Right cardiac atrium (tissue), 5 donors: ENCODE measurements at places on chromosomes 2 and 18. TPM values are rescaled to one million over a fixed set of nuclear protein-coding genes. Genes with fewer than 3 reads are reported as not detected.

DNA sequence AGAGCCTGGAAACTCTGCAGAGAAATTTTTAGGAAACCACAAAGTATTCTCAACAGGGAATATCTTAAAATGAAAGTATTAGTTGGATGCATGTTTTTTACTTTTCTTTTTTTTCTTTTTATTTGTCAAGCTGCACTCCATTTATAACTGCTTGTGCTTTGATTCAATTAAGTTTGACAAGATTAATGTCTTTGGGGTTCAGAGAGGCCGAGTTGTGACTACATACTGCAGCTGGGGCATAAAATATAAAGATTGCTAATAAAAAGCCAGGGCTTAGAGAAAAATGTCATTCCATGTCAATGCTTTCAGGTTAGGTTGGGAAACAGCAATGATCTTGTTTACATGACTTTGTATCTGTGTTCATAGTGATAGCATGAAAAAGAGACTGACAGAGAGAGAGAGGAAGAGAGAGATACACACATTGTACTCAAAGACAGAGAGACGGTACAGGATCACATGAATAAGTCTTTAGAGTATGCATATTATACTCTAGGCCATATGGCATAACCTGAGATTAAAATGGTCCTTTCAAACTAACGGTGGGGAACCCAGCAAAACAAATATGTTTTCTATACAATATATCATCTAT, 1022.3 kb upstream of the CNTNAP5 start:
- no peak for DNase-seq

- DNase-seq = no peak
These were observed 89.4 kb downstream of the BIN1 start for GRCh38 chr2:127017548-127017947.

DNA sequence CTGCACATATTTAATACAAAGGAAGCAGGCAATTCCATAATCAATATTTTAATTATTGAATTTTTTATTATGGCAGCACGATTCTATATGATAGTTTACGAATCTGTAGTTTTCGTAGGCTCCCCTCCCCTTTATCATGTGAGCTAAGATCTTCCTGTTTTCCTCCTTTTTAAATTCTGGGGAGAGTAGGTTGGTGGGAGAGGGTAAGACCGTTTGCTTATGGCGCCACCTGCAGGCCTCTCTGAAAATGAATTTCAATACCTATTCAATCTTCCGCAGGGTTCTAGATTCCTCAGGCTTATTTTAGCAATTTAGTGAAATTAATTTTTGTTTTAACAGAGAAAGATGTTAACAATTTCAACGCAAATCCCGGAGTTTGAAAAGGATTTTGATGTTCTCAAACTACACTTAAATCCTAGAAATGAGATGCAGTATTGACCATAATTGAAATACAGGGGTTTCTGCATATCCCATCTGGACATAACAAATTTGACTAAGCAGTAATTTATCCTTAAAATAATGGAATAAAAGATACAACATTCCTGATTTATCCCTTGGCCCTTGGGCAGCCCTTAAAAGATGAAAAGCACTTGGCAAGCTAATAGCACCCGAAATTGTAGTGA, 12.8 kb upstream of the GBX2 start:
- no peak for DNase-seq

GRCh38 chr2:159456500-159457426, 159.6 kb downstream of the BAZ2B start:
- DNase-seq = no peak

GRCh38 chr18:58567453-58568196, 61.3 kb downstream of the ALPK2 start:
- DNase-seq = no peak

GRCh38 chr18:76394780-76395476, 100.1 kb downstream of the ZNF516 start:
- DNase-seq = no peak

The LIMS2 gene
- 200 TPM for total RNA-seq
